ENCODE measurements at places on chromosomes 4 and X. TPM values are rescaled to one million over a fixed set of nuclear protein-coding genes. Genes with fewer than 3 reads are reported as not detected.

- DNase-seq: no peak
- no peaks in the 10 kb centered on the region for H3K27me3 ChIP-seq
- H3K36me3 ChIP-seq: peaks cover 61% of the 10 kb centered on the region
- H3K4me1 ChIP-seq: peaks cover 34% of the 10 kb centered on the region
- no peak overlapping the region for H3K4me3 ChIP-seq
These were observed 54.1 kb downstream of the CCNI start for GRCh38 chr4:77021614-77022089.

DNA sequence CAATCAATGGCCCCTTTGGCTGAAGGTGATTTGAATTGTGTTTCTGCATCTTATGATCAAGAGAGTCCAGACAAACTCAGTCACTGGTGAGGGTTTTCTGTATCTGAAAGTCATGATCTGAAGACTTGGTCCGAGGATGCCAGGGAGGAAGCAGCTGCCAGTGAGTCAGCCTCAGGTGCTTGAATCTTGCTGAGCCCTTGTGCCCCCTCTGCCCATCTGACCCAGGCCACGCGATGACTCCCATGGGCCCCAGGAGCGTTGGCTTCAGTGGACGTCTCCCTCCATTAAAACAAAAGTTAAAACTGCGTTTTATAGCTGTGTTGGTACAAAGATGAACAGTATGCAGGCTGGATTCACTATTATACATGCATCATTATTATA lies 62.0 kb downstream of the HTRA3 start:
- peaks cover 38% of the 10 kb centered on the region for H3K27me3 ChIP-seq
- H3K4me1 ChIP-seq: peaks cover 17% of the 10 kb centered on the region
- no peak overlapping the region for H3K4me3 ChIP-seq
- no peaks in the 10 kb centered on the region for H3K36me3 ChIP-seq
- H3K27ac ChIP-seq: no peak overlapping the region

DNA sequence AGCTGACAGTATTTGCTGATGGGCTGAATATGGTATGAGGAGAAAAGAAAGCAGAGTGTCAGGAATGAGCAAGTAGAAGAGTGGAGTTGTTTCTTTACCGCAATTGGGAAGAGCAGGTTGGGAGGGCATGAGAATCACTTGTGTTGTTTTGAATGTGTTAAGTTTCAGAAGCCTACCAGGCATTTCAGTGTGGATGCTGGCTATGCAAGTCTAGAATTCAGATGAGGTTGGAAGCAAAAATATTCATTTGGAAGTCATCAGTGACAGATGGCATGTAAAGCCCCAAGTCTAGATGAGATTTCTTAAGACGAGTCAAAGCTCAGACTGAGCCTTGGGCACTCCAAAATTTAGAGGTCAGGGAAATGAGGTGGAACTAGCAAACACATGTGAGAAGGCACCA lies 156.4 kb downstream of the TSPAN5 start:
- no peak for DNase-seq
- no peaks in the 10 kb centered on the region for H3K36me3 ChIP-seq
- no peak overlapping the region for H3K4me3 ChIP-seq
- no peaks in the 10 kb centered on the region for H3K4me1 ChIP-seq
- no peaks in the 10 kb centered on the region for H3K27me3 ChIP-seq

GRCh38 chr4:35525192-35525978 lies 718.9 kb downstream of the ARAP2 start:
- H3K4me1 ChIP-seq: no peaks in the 10 kb centered on the region
- DNase-seq: no peak
- H3K36me3 ChIP-seq: no peaks in the 10 kb centered on the region
- no peak overlapping the region for H3K4me3 ChIP-seq

- H3K36me3 ChIP-seq: no peaks in the 10 kb centered on the region
- no peak overlapping the region for H3K27ac ChIP-seq
- H3K4me3 ChIP-seq: no peak overlapping the region
- no peaks in the 10 kb centered on the region for H3K4me1 ChIP-seq
- H3K27me3 ChIP-seq: no peaks in the 10 kb centered on the region
- DNase-seq: no peak
These were observed 144.4 kb downstream of the NHS start for GRCh38 chrX:17519358-17519757.

DNA sequence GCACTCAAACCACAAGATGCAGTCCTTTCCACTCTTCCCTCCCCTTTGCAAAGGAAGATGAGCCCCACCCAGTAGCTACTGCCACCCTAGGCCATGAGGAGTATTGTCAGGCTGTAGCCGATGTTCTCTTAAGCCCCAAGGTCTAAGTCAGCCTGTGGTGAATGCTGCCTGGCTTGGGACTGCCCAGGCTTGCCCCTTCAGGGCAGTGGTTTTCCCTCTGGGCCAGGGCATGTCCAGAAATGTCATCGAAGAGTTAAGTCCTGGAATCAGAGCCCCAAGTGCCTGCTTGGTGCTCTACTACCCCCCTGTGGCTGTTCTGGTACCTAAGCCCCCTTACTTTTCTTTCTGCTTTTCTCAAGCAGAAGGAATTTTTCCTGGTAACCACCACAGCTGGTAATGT lies 11.8 kb upstream of the PGK1 start:
- 0 out of 2 replicates have a peak overlapping the region, but pooled peaks have one; percentile 23 for H3K4me3 ChIP-seq
- H3K4me1 ChIP-seq: peaks cover 8% of the 10 kb centered on the region
- H3K36me3 ChIP-seq: no peaks in the 10 kb centered on the region

- 0 out of 3 replicates have a peak, but pooled peaks cover 5% of the 10 kb centered on the region for H3K27me3 ChIP-seq
- no peak overlapping the region for H3K27ac ChIP-seq
- no peaks in the 10 kb centered on the region for H3K4me1 ChIP-seq
- no peak for DNase-seq
These were observed 10.0 kb downstream of the TNIP3 start for GRCh38 chr4:121154103-121154515.

- no peak overlapping the region for H3K4me3 ChIP-seq
- no peak overlapping the region for H3K27ac ChIP-seq
- H3K4me1 ChIP-seq: no peaks in the 10 kb centered on the region
- H3K36me3 ChIP-seq: no peaks in the 10 kb centered on the region
- no peaks in the 10 kb centered on the region for H3K27me3 ChIP-seq
- DNase-seq: peak; percentile 48
These were observed 182.5 kb upstream of the NPY2R start for GRCh38 chr4:155025762-155026457.

- no peak overlapping the region for H3K4me3 ChIP-seq
- H3K4me1 ChIP-seq: no peaks in the 10 kb centered on the region
- H3K36me3 ChIP-seq: no peaks in the 10 kb centered on the region
- no peak overlapping the region for H3K27ac ChIP-seq
These were observed 705.5 kb downstream of the ARAP2 start for GRCh38 chr4:35538807-35539206.

- H3K36me3 ChIP-seq: no peaks in the 10 kb centered on the region
- H3K4me1 ChIP-seq: no peaks in the 10 kb centered on the region
- no peak overlapping the region for H3K4me3 ChIP-seq
- H3K27me3 ChIP-seq: no peaks in the 10 kb centered on the region
These were observed 609.1 kb upstream of the TECRL start for GRCh38 chr4:65018313-65018712.

- no peaks in the 10 kb centered on the region for H3K27me3 ChIP-seq
- no peaks in the 10 kb centered on the region for H3K36me3 ChIP-seq
- H3K4me1 ChIP-seq: peaks cover 13% of the 10 kb centered on the region
- no peak overlapping the region for H3K27ac ChIP-seq
These were observed 5.4 kb upstream of the RS1 start for GRCh38 chrX:18677161-18677869.

GRCh38 chr4:47213971-47214370 lies 182.6 kb downstream of the GABRB1 start:
- no peaks in the 10 kb centered on the region for H3K36me3 ChIP-seq
- peak; percentile 16 for DNase-seq
- no peaks in the 10 kb centered on the region for H3K27me3 ChIP-seq
- H3K4me1 ChIP-seq: no peaks in the 10 kb centered on the region

DNA sequence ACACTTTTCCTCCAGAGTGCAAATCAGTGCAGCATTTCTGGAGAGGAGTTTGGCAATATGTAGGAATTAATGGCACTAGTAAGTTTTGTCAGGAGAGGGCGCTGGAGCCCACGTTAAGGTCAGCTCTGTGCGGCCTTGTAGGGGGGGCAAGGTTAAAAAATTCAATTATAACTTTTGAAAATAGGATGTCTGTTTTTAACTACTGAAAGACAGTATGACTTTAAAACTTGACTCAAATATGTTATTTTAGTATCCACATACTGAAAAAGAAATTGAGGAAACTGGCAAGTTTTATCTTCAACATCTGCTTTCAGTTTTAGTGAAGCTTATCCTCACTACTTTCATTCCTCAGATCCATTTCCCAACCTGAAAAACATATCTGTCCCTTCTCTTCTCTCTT lies 30.9 kb upstream of the HSD17B13 start:
- H3K27me3 ChIP-seq: no peaks in the 10 kb centered on the region
- no peaks in the 10 kb centered on the region for H3K4me1 ChIP-seq
- peaks cover 11% of the 10 kb centered on the region for H3K36me3 ChIP-seq
- no peak overlapping the region for H3K27ac ChIP-seq
- DNase-seq: peak; percentile 29

DNA sequence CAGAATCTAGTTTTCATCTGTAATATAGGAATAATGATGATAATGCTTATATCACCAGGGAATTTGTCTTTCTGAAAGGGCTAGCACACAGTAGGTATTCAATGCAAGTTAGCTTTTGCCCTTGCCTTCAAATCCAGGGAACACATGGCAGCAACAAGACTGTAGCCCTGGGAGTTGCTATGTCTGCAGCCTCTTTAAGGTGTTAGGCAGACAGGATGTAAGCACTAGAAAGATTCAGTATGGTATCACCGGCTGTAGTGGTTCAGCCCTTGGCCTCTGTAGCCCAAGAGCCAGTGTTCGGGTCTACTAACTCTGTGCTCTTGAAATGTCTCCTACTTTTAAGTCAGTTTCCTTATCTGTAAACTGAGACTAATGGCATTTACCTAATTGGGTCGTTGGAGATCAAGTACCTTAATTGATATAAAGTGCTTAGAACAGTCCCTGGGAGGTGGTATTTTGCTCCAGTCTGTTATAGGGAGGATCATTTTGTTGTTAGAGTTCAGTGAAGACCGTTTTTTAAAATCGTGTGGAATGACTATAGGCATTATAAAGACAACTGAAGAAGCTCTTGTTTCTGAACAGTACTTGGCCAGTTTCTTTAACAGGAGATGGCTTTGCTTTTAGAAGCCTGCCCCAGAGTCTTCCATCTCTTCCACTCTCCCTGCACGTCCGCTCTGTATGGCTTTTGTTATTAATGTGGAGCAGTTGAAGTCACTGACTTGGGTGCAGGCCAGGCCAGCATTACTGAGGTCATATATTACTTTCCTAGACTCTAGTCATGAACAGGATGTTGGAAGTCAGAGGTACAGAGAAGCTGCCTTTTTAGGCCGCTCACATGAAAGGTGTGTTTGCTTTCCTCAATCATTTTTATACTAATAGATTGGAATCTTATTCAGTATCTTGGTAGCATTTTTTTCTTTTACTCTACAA lies 44.8 kb downstream of the GAB1 start:
- H3K4me3 ChIP-seq: no peak overlapping the region
- H3K36me3 ChIP-seq: no peaks in the 10 kb centered on the region
- no peaks in the 10 kb centered on the region for H3K27me3 ChIP-seq
- no peak for DNase-seq
- peaks cover 53% of the 10 kb centered on the region for H3K4me1 ChIP-seq

DNA sequence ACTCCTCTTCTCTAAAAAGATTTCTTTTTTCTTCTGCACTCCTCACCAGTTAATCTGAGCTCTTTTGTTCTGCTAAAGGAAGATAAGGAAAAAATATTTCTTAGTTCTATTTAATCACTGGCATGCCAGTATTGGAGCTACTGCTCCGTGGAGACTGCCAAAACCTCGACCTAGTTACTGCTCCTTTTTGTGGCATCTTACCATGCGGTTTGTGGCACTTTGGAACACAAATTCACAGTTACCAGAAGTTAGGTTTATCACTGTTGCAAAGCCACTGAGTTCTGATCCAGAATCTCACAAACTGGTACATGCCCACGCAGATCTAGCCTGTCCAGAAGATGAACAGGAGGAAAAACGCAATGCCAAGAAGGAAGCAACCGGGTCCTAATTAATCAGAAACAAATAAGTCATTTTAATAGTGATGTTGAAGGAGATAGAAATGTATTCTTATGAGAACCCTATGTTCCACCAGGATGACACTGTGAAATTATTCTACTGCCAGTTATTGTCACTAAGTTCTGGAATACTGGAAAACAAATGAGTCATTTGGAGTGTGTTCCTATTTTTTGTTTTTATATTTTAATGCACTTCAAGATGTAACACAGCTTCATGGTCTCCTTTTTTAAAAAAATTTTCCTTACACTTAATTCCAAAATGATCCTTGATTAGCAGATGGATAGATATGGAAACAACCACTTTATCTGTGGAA lies 106.7 kb upstream of the GK2 start:
- no peak overlapping the region for H3K4me3 ChIP-seq
- no peaks in the 10 kb centered on the region for H3K27me3 ChIP-seq
- no peak for DNase-seq
- H3K27ac ChIP-seq: no peak overlapping the region
- H3K36me3 ChIP-seq: no peaks in the 10 kb centered on the region

Gene PLK4
- total RNA-seq: 52.4 TPM

Gene IL2
- total RNA-seq: not detected

Gene HSFX4
- total RNA-seq: not detected

Gene CLTRN
- total RNA-seq: 0.53 TPM

Gene STOX2
- total RNA-seq: 0.15 TPM

Gene GRIA3
- not detected for total RNA-seq

Gene C4orf51
- not detected for total RNA-seq

Gene FAM50A
- 19.5 TPM for total RNA-seq

Data from HepG2 (cell line).